NCI-H1105 (cell line): ENCODE measurements at places on chromosomes 6 and 20.

GRCh38 chr6:154937306-154938220 is 57.6 kb upstream of the TIAM2 start:
- no peak for DNase-seq

- no peak for DNase-seq
Observed at GRCh38 chr6:160386869-160387530, 38.8 kb downstream of the SLC22A3 start.

- DNase-seq = no peak
Observed at GRCh38 chr20:57241363-57241991, 25.0 kb downstream of the BMP7 start.

DNA sequence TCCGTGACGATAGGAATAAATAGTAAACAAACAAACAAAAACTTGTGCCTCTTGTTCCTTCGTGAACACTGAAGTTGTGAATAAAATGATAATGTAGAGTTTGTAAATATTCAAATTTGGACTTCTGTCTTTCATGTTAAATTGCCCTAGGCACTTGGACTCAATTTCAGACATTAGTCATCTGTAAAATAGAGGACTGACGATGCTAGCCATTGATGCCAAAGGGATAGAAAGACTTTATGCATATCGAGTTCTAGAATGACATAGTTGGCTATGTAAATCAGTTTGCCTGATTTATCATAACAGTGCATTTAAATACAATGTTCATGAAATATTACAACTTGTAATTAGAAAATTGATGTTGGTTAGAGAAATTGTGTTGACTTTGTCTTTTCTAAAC is 45.9 kb upstream of the FLRT3 start:
- no peak for DNase-seq

GRCh38 chr6:163405412-163406309 is 8.9 kb upstream of the QKI start:
- no peak for DNase-seq

DNA sequence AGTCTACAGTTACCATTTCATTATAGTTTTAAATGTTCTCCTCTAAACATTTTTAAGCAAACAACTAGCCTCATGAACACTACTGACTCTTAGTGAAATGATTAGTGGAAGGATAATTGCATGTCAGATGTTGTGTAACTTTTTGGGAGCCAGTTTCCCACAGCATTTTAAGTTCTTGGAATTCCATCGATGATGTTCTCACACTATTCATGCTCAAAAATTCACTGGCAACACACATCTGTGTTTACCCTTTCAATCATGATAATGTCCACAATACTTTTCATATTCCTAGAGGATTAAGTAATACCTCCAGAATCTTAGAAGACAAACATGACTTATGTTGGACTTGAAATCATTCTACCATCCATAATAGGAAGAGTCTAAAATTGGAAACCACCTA is 678.1 kb upstream of the ID4 start:
- DNase-seq = no peak

DNA sequence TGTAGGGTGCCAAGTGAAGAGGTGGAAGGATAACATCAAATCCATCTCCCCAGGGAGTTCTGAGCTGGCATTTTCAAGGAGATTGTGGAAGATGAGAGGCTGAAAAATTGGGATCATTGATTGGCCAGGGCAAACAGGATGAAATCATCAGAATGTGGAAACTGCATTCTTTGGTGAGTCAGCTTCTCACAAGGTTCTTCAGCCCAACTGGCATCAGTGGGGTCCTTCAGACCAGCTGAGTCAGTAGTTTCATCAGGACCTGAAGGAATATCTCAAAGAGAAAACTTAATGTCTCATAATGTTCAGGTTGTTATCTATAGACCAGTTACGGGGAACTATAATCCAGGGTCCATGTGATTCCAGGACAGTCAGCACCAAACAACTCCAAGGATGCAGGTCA is 195.8 kb downstream of the HAO1 start:
- DNase-seq = no peak

GRCh38 chr6:38524436-38525145 is 115.1 kb downstream of the BTBD9 start:
- no peak for DNase-seq

- no peak for DNase-seq
Observed at GRCh38 chr6:104123227-104123626, 736.5 kb downstream of the HACE1 start.

- no peak for DNase-seq
Observed at GRCh38 chr6:74879234-74879633, 326.6 kb downstream of the COL12A1 start.

DNA sequence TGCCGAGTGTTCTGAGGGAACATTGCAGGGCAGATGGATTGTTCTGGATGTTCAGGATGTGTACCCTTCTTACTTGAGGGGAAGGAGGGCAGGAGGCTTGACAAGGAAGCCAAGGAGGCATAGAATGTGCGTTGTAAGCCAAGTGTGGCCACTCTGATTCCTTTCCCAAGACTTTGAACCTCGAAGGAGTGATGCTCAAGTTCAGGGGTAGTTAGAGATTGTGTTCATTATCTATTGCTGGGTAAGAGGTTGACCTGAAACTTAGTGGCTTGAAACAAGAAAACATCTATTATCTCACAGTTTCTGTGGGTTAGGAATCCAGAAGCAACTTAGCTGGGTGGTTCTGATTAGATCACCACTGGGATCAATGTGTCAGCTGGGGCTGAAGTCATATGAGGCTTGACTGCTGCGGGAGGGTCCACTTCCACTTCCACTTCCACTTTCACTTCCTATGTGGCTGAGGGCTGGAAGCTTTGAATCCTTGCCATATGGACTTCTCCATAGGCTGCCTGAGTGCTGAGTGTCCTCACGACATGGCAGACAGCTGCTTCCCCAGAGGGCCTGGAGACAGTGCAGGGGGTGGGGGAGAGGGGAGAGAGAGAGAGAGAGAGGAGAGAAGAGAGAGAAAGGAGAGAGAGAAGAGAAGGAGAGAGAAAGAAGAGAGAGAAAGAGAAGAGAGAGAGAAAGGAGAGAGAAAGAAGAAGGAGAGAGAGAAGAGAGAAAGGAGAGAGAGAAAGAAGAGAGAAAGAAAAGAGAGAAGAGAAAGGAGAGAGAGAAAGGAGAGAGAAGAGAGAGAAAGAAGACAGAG is 6.9 kb upstream of the CD40 start:
- no peak for DNase-seq

DNA sequence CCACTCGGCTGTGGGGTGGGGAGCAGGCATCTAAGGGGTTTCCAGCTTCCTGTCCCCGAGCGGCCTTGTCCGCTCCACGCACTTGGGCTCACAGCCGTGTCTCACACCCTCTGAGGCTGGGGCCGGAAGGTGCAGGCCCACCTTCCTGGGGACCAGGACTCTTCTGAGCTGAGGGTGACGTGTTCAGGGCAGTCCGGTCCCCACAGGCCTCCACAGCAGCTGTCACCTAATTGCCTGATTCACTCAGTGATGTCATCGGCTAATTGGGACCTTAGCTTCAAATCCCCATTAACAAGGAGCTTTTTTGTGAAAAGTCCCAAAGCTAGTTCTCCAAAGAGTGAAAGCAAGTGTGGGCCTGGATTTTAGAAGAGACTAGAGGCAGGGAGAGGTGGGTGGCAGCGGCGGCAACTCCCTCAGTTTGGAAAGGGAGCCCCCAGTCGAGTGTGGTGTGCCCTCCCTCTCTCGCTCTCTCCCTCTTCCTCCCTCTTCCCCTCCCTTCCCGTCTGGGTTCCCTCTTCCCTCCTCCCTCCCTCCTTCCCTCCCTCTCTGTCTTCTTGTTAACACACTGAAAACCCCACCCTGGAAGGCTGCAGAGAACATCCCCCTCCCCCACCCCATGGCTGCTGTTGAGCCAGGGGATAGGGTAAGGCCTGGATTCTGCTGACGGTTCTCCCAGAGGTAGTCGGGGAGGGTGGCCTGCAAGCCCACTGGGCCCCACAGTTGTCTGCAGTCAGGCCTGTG is 39.0 kb downstream of the MYT1 start:
- no peak for DNase-seq

DNA sequence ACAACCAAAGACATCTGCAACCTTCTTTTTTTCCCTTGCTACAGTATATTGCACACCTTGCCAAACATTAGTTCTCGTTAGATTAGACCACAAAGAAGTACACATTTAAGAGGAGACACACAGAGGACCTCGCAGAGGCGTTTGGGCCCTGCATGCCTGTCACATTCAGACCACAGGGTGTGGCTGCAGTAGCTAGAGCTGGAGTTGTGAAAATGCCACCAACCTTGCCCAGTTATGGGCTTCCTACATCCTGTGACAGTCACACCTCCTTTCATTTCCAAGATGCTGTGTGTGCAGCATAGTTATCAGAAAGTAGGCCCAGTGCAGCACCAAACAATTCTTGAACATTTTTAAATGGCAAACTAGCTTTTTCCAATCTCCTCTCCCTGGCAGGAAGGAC is 2.4 kb downstream of the SYNE1 start:
- DNase-seq = no peak

GRCh38 chr6:149373511-149373910 is 26.6 kb upstream of the SUMO4 start:
- DNase-seq = no peak

- DNase-seq = no peak
Observed at GRCh38 chr6:170473801-170474200, 79.3 kb downstream of the PSMB1 start.

DNA sequence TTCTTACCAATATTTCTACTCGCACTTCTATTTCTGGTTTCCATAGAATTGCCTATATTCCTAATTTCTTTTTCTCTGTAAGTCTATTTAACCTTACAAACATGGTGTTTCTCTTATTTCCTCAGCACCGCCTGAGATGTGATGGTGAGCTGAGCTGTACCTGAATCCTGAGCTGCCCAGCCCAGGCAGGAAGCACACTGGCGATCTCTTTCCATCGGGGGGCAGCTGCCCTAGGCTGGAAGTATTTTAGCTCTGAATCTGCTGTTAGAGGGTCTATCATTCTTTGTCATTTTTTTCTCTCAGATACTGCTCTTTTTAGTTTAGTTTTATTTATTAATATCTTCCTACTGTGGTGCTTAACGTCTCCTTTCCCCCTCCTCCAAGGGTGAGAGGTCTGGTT is 173.4 kb upstream of the SLC35B3 start:
- no peak for DNase-seq
